Activated gamma-delta T cell treated with anti-CD3 and anti-CD28 coated beads, Interleukin-2, amount 50 U/mL, for 16 hours (primary cell): ENCODE measurements at places on chromosomes 4 and X.

DNA sequence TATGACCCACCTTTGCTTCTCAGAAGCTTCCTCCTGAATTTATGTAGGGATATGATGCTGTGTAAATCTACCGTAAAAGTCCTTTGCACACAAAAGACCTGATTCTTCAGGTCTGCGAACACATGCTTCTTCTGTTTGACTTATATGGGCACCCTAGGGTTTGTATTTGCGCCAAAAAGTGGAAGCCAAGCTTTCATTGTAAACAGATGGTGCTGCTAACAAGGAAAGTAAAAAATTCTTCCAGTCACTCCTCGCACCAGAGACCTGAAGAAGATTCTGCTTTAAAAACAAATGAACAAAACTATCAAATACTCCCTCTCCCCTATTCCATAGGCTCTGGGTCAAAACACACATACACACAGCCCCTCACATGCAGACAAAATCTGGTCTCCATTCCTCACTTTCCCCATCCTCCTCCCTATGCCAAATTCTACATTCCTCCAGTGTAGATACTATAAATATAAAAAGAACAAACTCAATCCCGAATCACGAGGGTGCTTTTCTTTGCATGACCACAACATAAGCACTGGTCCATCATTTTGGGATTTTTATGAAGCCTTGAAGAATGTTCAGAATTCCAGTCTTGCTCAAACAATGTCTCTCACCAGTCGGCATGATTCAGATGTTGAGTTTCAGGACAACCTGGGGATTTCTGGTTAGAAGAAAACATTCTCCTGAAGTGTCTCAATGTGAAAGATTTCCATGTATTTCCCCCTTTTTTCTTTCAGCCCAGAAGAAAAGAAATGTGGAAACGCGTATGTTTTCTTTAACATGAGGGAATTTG is 125.1 kb downstream of the PALLD start:
- DNase-seq, result no peak

- DNase-seq, result no peak
These were observed 37.9 kb downstream of the RELL1 start for GRCh38 chr4:37648084-37648817.

DNA sequence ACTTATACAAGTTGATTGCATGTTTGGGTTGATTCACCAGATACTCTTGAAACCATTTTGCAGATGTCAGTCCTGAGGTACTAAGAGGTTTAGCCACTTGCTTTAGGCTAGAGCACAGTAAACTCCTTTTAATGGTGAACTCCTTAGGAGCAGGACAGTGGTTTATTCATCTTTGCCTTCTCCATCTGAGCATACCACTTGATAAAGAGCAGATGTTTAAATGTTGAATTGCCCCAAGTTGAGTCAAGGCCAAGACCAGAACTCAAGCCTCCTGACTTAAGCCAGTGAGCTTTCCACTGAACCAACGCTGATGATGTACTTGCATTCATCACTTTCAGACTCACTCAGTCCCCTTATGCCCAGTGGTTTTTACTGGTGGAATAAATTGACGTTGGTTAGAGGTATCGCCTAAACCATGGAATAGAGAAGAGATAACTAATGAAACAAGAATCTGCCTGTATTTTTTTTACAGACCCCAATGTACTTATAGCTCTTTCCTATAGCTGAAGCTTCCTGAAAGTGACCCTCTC is 7.5 kb downstream of the DAPP1 start:
- no peak for DNase-seq

GRCh38 chr4:86935566-86935852 is 698 bp downstream of the AFF1 start:
- no peak for DNase-seq

DNA sequence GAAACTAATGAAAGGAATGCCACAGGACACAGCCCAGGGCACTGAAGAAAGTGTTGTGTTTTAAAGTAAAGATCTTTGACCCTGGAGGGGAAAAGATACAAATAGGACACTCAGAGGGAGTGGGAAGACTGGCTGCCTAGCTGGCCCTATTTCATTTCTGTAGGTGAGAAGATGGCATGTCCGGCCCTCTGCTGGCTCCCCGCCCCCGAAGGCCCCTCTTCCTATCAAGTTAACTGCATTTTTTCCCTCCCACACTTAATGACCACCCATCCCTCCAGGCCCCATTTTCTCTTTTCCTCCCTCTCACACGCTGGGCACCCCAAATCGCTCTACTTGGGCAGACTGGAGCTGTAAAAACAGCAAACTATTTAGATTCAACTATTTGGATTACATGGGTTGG is 5.5 kb upstream of the TRIM75 start:
- DNase-seq, result no peak
